ENCODE measurements at places on chromosomes 7 and 10. TPM values are rescaled to one million over a fixed set of nuclear protein-coding genes. Genes with fewer than 3 reads are reported as not detected.

DNA sequence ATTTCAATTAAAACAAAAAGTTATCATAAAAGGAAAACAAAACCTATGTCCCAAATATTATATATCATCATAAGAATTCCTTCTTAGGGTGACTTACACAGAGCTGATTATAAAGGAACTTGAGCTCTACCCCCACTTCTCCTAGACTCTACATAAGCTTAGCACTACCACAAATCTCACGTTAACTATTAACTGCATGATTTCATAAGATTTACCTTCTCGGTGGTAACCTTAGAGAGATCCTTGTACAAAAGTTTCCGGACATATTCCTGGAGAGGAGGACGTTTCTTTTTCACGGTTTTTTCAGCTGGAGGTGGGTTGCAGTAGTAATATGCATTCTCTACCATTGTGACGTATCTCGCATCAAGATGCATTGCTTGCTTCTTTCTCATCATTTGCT lies 83.7 kb downstream of the UPF2 start:
- DNase-seq: no peak

- peak; percentile 23 for DNase-seq
Measured at GRCh38 chr7:103851357-103851756, 138.1 kb downstream of the RELN start.

The TMEM26 gene
- total RNA-seq: 6.4 TPM

The GSAP gene
- 13.8 TPM for total RNA-seq

GRCh38 chr10:70856454-70856853 lies 31.9 kb downstream of the PCBD1 start:
- no peak for DNase-seq

The CHAT gene
- not detected for total RNA-seq

GRCh38 chr10:122850705-122851640 lies 5.3 kb upstream of the CUZD1 start:
- DNase-seq: peak; percentile 37

The RBP3 gene
- not detected for total RNA-seq

The RNF133 gene
- total RNA-seq: 0.86 TPM

- no peak for DNase-seq
Measured at GRCh38 chr7:64733550-64734240, 60.5 kb upstream of the ZNF138 start.

GRCh38 chr7:148156233-148156632 lies 434.3 kb upstream of the C7orf33 start:
- no peak for DNase-seq

GRCh38 chr7:1011297-1012003 lies 28.5 kb downstream of the CYP2W1 start:
- no peak for DNase-seq

DNA sequence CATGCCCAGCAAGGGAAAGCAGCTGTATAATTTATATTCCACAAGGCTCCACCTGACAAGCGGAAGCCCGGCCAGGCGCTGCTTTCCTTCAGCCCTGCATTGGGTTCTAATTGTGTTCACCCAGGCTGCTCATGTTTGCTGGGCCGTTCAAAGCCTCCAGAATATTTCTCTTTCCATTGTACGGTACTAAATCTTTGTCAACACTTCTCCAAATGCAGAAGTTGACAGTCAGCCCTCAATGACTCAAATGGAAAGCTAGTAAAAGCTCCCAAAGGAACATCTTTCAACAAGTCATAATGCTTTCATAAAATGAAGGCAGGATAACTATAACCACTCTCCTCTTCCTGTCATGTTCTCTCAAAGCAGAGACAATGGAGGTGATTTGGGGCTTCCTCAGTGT lies 17.8 kb upstream of the CPXM2 start:
- no peak for DNase-seq

DNA sequence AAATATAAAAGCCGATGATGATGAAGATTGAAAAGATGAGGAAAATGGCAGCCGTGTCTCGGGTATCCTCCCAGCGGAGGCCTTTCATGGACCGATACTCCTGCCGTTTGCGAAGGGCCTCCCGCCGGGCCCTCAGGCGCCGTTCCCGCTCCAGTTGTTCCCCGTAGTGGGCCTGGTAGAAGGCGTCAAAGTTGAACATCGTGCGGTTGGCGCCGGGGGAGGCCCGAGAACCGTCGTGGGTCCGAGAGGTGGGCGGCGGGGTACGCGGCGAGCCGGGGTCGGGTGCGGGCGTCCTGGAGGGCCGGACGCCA lies 553 bp downstream of the DNAJC30 start:
- DNase-seq: no peak

GRCh38 chr10:57049096-57049495 lies 688.0 kb upstream of the ZWINT start:
- no peak for DNase-seq

DNA sequence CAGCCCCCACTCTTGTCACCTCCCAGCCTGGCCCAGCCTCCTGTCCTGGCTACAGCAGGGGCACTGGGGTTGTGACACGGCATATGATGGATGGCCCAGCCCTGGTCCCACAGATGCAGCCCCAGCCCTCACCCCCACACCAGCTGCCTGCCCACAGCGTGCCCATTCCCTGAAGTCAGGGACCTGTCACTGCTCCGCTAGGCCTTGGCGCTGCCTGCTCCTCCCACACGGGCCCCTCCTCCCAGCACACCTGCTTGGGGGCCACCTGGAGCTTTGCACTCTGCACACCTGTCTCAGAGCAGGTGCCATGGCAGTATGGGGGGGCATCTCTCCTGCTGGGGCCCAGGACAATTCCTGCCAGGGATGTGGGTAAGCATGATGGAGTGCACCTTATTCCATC lies 3.5 kb downstream of the GCK start:
- no peak for DNase-seq

The NOBOX gene
- total RNA-seq: not detected

DNA sequence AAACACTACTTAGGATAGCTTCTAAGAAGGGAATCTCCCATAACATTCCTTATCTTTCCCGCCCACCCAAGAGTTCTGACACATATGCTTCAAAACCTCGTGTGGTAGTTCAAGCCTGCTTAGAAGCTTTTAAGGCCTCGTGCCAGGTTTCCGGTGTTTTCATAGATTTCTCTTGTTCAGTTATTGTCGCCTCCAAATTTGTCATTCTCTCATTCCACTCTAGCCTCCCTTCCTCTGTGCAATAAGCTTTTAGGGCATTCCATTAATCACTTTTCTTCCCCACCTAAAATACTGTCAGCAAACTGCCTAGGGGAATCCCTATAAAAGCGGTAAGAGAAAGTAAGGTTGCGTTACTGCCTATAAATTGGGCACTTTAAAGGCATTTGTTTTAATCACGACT lies 718 bp upstream of the BPGM start:
- DNase-seq: peak; percentile 33

The RELN gene
- 0.97 TPM for total RNA-seq

GRCh38 chr7:29976673-29977415 lies 12.8 kb downstream of the SCRN1 start:
- DNase-seq: peak; percentile 86

DNA sequence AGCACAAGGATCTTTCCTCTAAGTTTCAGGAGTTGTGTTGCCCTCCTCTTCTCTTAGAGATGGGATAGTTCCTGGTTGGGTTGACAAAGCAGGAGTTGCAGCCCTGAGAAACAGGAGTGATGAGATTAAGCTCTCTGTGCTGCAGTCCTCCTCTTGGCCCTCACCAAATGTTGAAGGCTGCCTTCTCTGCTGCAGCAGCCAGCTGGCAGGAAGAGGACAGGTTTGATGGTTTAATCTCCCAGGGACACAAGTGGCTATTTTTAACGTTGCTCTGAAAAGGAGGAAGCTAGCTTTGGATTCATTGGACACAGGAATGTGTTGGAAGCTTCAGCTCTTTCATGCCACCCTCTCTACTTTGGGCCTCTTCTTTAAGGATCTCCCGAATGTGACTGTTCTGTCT lies 9.4 kb downstream of the STRIP2 start:
- DNase-seq: no peak

DNA sequence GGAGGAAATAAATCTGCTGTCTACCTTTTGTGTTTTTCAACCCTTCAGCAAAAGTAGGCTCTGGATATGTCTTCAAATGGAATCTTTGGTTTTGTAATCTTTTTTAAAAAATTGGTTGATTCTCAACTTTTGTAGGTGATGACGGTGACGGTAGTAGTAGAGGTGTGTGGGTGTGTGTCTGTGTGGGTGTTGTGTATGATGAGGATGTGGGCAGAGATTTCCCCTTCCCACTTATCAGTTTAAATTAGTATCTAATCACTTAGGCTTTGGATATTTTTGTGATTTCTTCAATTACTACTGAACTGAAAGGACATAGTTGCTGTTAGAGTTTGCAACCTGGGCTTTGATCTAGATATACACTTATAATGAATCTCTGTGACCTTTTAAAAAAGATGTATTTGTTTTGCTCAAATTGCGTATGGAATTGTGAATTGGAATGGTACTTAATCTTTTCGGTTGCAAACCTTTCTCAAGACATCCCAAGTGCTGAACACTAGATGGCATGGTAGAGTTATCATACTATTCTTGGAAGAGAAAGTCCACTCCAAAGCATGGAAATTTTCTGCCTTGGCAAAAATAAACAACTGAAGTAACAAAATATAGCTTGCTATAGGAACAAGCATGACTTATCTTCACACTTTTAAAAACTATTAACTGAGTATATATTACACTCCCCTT lies 51.9 kb upstream of the A1CF start:
- peak; percentile 54 for DNase-seq

The PTF1A gene
- total RNA-seq: not detected

The MYPN gene
- total RNA-seq: 18.6 TPM

- no peak for DNase-seq
Measured at GRCh38 chr7:115387137-115387536, 465.2 kb downstream of the MDFIC start.

DNA sequence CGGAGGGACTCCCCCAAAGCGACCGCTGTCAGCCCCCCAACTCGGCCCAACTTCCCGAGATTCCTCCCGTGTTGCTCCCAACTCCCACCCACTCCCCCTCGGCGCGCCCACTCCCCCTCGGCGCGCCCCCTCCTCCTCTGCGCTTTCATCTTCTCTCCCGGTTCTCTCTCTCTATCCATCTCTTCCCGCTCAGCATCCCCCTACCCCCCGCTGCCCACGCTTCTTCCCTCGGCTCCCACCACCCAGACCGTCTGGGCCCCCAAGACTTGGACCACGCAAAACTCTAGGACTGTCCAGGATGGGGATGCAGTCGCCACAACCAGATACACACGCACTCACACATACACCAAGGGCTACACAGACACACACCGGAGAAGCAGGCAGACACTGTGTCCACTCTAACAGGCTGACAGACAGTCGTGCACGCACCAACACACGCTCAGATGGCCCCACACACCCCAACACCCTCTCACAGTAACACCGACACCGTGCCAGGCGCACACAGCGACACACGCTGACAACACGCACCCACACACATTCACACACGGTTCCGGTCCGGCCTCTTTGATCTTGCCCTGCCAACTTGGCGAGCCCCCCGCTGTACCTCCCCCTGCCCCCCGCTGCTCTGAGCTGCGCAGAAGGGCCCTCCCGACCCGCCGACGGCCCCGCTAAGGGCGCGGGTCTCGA lies 1.1 kb downstream of the GRID1 start:
- DNase-seq: no peak

DNA sequence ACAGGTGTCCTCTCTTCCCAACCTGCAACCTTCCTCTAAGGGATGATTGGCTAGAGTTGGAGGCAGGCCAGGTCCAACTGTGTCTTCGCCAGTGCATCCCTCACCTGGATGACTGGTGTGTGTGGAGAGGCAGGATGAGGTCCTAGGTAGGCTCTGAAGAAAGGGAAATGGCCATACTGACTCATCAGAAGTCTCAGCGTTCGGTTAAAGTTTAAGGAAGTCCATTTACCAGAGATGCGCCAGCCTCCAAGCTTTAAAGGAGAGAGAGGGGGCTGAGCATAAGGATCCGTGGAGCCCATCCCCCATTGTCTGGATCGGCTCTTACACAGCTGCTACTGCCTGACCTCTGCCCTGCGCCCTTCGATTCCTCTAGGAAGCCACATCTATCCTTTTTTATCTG lies 4.4 kb downstream of the KEL start:
- DNase-seq: peak; percentile 1

The INA gene
- 1.3 TPM for total RNA-seq

DNA sequence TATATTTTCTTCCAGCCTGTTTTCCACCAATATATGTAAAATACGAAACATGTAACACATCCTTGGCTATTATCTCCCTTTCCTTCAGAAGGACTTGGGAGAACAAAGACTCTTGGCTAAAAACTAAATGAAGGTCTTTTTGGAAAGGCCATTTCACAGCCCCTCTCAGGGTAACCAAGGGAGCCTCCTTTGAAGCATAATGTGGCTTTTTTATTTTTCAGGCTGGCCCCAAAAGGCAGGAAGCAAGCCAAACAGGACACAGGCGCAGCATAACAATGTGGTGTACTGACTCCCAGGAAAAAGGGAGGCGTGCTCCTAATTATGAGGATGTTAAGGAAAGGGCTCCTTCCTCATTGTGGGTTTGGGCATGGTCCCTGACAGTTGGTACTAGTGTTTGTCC lies 30.3 kb upstream of the CCSER2 start:
- DNase-seq: no peak

GRCh38 chr7:107164092-107164491 lies 4.7 kb upstream of the HBP1 start:
- DNase-seq: no peak

The NEUROG3 gene
- total RNA-seq: not detected

DNA sequence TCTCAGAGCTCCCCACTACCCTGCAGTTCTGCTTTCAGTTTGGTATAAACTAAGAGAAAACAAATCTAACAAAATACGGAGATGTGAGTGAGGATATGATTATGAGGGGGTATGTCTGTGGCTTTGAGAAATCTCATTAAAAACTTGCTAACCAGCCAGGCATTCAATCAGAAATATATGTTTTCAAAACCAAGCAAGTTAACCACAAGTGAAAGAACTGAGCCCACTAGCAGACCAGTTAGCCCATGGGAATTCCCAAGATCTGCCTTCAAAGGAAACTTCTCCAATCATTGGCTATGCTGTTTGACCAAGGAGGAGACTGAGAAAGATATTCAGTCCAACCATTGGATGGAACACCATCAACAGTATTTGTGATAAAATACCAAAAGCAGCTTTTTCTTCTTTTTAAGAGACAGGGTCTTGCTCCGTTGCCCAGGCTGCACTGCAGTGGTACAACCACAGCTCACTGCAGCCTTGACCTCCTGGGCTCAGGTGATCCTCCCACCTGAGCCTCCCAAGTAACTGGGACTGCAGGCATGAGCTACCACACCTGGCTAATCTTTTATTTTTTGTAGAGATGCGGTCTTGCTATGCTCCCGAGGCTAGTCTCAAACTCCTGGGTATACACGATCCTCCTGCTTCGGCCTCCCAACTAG lies 41.2 kb downstream of the FGFR2 start:
- DNase-seq: peak; percentile 1

GRCh38 chr7:99456288-99456687 lies 9.7 kb downstream of the ATP5MF start:
- no peak for DNase-seq

The PLPP4 gene
- 0.86 TPM for total RNA-seq

The DENND2A gene
- 26.7 TPM for total RNA-seq

- no peak for DNase-seq
Measured at GRCh38 chr7:27948861-27949260, 208.9 kb downstream of the TAX1BP1 start.

Measured in fibroblast of villous mesenchyme (primary cell).